ENCODE measurements at places on chromosomes 5 and 9.
A peak's percentile ranks its signal among the peaks of the same experiment; 100 is the strongest.

DNA sequence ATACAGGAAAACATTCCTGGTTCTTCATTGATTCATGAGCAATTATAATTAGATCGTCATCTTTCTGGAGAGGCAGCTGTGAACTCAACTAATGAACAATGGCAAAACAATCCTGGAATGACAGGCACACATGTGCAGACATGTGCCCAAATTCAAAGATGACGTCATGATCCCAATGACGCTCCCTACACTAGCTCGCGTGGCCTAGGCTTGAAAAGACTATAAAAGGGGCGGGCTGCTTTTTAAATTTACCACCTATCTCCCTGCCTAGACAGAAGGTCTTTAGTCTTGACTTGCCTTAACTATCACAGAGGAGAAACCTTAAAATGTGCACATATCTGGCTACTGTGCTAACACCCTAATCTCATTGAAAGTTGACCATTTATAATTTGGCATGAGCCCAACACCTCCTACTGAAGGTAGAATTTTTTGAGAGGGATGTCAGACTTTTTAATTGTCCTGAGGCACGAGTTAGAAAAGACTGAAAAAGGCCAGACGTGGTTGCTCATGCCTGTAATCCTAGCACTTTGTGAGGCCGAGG is 88.2 kb downstream of the PRRT1B start:
- no peak for DNase-seq

- DNase-seq, result no peak
These were observed 46.3 kb downstream of the STC2 start for GRCh38 chr5:173281910-173282309.

DNA sequence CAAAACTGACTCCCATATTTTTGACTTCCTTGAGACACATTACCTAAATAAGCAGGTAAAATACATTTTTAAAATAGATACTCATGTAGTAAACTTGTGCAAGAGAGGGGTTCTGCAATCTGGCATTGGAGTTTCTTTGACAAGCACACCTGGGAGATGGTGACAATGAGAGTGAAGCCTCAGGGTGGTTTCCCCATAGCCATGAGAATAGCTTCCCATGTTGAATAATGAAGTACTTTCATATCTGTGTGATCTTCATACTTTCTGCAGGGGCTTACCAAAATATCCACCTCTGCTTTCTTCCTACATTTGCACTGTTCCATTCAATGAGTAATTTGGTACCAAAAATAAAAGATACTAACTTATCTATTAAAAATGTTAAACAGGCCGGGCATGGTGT is 44.7 kb upstream of the VCAN start:
- DNase-seq, result peak; percentile 53

GRCh38 chr5:134063188-134063820 is 51.2 kb upstream of the TCF7 start:
- DNase-seq, result no peak

- DNase-seq, result no peak
These were observed 105.2 kb downstream of the DPYSL3 start for GRCh38 chr5:147404706-147405105.

- no peak for DNase-seq
These were observed 115.1 kb upstream of the RAI14 start for GRCh38 chr5:34541067-34541466.

- DNase-seq, result no peak
These were observed 12.9 kb upstream of the ERBIN start for GRCh38 chr5:65913519-65913918.

DNA sequence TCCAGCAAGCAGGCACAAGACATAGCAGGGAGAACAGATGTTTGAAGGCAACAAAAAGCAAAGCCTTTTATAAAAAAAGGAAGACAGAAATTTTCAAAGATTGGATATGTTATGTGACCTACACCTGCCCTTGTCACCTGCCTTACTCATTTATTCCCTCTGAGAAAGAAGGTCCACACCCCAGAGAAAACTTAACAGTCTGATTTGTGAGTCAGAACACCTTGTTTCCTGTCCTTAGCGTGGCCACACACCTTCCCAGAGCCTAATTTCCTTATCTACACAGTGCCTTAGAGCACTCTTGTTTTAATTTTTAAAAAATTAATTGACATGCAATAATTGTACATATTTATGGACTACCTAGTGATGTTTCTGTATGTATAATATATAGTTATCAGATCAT is 419.0 kb upstream of the DAB2 start:
- no peak for DNase-seq

GRCh38 chr9:108100571-108100970 is 611.0 kb upstream of the KLF4 start:
- DNase-seq, result no peak

- no peak for DNase-seq
These were observed 24.3 kb downstream of the RAD23B start for GRCh38 chr9:107307331-107307730.

DNA sequence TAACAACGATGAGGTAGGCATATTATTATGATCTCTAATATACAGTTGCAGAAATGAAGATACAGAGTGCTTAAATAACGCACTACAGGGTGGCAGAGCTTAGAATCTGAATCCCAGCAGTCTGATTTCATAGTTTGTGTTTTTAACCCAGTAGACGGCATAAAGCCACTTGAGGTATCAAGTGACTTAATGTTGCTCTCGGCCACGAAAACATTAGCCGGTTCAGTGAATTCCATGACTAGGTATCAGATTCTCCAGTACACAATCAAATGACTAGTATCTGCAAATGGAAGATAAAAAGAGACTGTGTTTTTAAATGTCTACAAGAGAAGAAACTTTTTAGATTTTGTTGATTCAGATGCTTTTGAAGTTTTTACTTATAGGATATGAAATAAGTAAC is 24.8 kb downstream of the SMC2 start:
- DNase-seq, result no peak

DNA sequence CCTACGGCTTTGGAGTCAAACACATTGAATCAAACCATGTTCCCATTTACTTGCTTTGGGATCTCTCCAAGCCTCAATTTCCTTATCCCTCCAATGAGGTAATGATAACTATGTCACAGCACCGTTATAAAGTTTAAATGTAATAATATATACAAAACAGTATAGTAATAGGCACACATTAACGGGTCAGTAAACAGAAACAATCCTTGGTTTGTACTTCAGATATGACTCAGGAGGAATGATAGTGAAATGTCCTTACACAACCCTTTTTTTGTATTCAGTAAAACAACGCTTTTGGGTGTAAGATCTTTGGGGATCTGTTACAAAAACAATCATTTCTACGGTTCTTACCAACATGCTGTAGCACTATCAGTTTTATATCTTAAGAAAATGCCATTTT is 178.5 kb upstream of the GNA14 start:
- DNase-seq, result no peak

- DNase-seq, result peak; percentile 72
These were observed 37.1 kb downstream of the VAV2 start for GRCh38 chr9:133954862-133955529.

GRCh38 chr5:105840800-105841199 is 1829.9 kb downstream of the EFNA5 start:
- no peak for DNase-seq

- no peak for DNase-seq
These were observed 484.7 kb downstream of the ELAVL2 start for GRCh38 chr9:23341346-23341745.

- no peak for DNase-seq
These were observed 13.2 kb upstream of the ACO1 start for GRCh38 chr9:32371279-32371678.

DNA sequence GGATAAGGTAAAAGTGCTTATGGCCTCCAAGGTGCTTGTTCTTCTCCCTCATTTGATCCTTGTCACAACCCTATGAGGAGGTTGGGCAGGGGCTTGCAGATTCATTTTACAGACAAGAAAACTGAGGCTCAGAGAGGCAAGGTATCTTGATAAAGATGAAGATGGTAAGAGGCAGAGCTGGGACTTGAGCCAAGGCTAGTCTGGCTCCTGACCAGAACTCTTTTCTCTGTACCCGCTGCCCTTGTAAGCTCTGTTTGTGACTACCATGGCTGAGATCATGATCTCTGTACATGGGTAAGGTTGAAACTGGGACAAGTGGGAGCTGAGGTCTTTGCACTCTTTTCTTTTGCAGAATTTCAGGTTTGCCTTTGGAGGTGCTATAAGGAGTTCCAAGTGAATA is 33.6 kb downstream of the SEC61B start:
- no peak for DNase-seq

DNA sequence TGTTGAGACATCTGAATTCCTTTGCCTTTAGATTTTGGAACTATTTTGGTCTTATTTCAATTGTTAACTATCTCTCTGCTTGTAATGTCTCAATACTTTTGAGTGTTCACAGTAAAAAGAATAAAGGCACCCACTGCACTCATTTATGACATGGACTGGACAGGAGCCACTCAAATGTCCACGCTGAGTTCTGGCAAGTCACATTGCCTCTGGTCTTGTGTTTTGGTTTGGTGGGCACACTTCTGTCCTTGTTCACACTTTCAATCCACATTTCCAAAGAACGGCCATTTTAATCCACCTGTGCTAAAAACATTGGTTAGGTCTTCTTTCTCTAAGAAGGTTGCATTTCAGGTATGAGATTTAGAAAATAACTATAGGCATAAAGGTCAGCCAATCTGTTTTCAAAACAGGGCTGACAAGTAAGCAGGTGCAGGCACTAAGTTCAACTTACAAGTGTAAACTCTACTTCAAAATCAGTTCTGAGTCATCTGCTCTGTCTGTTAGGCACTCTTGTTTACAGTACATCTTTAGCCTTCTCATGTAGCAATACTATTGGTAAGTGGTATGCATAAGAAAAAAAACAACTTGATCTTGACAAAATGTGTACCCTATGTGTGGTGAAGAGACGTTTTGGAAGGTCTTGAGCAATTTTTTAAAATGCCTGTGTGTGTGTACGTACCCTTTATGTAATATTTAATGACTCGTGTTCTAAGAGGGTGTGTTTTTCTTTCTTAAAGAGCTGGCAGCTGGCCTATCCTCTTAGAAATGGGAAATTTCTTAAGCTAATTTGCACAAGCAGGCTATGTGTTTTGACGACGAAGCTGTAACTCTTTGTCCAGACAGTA is 31.5 kb upstream of the ZFAND5 start:
- DNase-seq, result no peak

GRCh38 chr9:132048201-132048600 is 31.5 kb downstream of the MED27 start:
- no peak for DNase-seq

DNA sequence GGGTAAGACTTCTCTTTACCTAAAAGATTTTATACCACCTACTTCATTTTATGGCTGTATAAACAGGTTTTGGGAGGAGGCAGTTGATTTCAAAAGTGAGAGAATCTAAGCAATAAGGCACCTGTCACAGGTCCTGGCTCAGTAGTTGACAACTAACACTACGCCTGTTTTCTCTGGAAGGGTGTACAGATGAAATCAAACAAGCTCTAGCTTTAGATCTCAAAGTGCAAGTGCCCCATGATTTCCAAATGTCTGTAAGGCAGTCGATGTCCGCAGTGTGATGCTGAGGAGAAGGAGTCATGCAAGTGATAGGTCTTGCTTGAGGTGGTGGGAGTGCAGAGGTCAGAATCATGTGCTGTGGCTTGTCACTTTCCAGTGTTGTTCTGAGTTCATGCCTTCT is 66.1 kb downstream of the GPR21 start:
- DNase-seq, result no peak

- DNase-seq, result no peak
These were observed 55.9 kb upstream of the STXBP1 start for GRCh38 chr9:127555840-127556820.

GRCh38 chr5:88683506-88684135 is 199.4 kb downstream of the MEF2C start:
- no peak for DNase-seq

DNA sequence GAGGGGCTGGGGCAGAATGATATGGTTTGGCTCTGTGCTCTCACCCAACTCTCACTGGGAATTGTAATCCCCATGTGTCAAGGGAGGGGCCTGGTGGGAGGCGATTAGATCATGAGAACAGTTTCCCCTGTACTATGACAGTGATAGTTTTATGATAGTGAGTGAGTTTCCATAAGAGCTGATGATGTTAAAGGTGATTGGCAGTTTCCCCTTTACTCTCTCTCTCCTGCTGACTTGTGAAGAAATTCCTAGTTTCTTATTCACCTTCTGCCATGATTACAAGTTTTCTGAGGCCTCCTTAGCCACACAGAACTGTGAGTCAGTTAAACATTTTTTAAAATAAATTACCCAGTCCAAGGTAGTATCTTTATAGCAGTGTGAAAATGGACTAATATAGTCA is 120.4 kb upstream of the CDH9 start:
- DNase-seq, result no peak

DNA sequence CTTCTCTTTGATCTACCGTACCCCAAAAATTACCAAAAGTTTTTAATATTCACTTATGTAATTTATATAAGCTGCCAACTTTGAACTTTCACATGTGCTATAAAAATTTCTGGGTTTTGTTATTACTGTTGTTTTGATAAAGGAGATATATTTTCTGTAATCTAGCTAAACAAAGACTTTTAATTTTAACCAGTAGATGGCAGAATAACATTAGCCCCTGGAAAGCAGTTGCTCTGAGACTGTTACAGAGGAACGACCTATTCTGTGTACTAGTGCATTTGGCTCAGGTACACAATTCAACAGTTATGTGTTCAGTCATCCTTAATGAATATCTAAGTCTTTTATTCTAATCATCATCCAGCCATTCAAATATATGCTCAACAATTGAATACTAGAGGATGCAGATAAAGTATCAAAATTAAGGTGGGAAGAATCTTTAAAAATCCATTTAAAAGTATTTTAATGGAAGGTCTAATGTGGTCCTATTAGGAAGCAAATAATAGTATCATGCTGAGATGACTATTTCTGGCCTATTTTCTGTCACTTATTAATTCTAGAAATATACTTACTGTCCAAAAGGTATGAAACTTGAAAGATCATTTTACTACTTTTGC is 8.6 kb downstream of the KLHL9 start:
- peak; percentile 43 for DNase-seq

DNA sequence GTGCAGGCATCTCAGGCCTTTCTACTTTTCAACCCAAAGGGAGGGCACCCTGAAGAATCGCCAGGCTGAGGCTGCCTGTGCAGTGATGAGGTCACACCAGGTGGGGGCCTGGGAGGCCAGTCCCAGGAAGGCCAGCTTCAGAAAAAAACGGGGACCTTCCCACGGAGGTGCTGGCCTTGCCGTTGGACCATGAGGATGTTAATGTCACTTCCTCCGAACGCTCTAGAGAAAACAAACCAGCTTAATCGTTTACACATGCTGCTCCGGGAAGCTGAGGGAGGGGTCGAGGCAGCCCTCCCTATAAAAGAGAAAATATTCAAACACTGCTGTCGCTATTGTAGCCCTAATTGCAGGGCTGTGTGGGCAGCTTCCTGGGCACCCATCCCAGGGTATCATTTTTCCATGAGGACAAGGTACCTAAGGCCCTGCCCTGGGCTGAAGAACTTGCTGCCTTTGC is 27.0 kb downstream of the PTGES start:
- DNase-seq, result no peak

- DNase-seq, result no peak
These were observed 136.0 kb downstream of the FBXO4 start for GRCh38 chr5:42061121-42061520.

GRCh38 chr5:67476995-67477394 is 280.4 kb upstream of the CD180 start:
- DNase-seq, result no peak
